PC-3 (cell line): ENCODE measurements at places on chromosomes 6 and 20. TPM values are rescaled to one million over a fixed set of nuclear protein-coding genes. Genes with fewer than 3 reads are reported as not detected.

DNA sequence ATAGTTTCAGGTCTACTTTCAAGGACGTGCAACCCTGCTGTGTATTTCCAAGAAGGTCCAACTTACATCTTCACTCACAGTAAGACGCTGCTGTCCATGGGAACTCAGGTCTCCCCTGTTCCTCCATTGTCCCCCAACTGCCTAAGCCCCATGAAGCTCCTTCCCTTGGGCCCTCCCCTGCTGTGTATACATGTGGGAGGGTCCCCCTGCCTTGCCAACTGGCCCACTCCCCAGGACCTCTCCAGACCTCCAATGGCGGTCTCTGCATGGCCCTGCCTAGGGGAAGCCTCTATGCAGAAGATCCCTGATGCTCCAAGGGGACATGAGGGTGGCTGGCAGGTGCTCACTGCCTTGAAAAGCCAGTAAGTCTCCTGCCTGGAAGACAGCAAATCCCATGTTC is 186.7 kb upstream of the CST7 start:
- no peaks in the 10 kb centered on the region for H3K36me3 ChIP-seq
- H3K27me3 ChIP-seq: peaks cover 64% of the 10 kb centered on the region
- DNase-seq: no peak

MYO6 gene
- 10.2 and 13.8 TPM in 2 replicates for total RNA-seq

DNA sequence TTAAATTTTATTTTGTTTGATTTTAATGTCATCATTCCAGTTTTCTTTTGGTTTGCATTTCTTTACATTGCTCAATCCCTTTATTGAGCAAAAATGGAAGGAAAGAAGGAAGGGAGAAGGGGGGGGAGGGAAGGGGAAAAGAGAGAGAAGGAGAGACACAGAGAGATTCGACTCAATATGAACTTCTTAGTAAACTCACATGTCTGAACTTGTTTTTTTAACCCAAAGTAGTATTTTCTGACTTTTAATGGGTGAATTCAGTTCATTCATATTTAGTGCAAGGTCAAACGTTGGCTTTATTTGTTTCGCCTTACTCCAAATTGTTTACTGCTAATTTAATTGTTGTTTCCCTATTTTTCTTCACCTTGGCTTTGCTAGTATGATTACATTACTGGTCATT is 278.6 kb downstream of the COL12A1 start:
- no peak overlapping the region for H3K27ac ChIP-seq
- no peaks in the 10 kb centered on the region for H3K27me3 ChIP-seq
- no peak for DNase-seq
- no peaks in the 10 kb centered on the region for H3K36me3 ChIP-seq
- no peak overlapping the region for H3K4me3 ChIP-seq

DNA sequence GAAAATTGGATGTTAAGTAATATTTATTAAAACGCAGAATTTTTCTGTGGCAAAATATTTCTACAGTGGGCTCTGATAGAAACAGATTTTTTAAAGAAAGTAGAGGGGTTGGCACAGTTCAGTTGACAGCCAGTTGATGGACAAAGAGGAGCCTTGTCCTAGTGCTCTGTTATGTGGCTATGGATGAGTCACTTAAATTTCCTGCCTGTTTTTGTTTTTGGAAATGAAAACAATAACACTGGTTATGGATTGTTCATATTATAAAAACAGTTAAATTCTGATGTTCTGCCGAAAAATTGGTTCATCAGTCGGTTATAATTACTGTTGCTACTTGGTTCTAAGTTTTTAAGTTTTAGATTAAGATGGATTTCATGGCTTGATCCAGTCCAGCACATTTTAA is 42.8 kb downstream of the MYO6 start:
- H3K4me3 ChIP-seq: no peak overlapping the region
- peaks cover 6% of the 10 kb centered on the region; the same call in 1 of the 2 replicates for H3K4me1 ChIP-seq
- H3K36me3 ChIP-seq: no peaks in the 10 kb centered on the region
- peak; percentile 4 for DNase-seq

GRCh38 chr20:23203310-23203709 is 117.2 kb upstream of the CD93 start:
- peaks cover 10% of the 10 kb centered on the region; the same call in 1 of the 2 replicates for H3K4me1 ChIP-seq
- no peaks in the 10 kb centered on the region for H3K27me3 ChIP-seq
- no peaks in the 10 kb centered on the region for H3K36me3 ChIP-seq
- no peak for DNase-seq
- no peak overlapping the region for H3K27ac ChIP-seq

HLA-DPA1 gene
- total RNA-seq: not detected in 2 replicates

- no peak overlapping the region for H3K4me3 ChIP-seq
- H3K27me3 ChIP-seq: no peaks in the 10 kb centered on the region
- no peaks in the 10 kb centered on the region for H3K36me3 ChIP-seq
- no peak overlapping the region for H3K27ac ChIP-seq
- DNase-seq: no peak
- peaks cover 51% of the 10 kb centered on the region for H3K4me1 ChIP-seq
These were observed 28.1 kb upstream of the PAQR8 start for GRCh38 chr6:52333840-52334200.
